ENCODE measurements at places on chromosomes 2 and 18. TPM values are rescaled to one million over a fixed set of nuclear protein-coding genes. Genes with fewer than 3 reads are reported as not detected.

Gene DSC2
- total RNA-seq = 0.07 TPM

Gene APCDD1
- 8.2 TPM for total RNA-seq

Gene DSC3
- 0.46 TPM for total RNA-seq

Gene KCNS3
- 0.78 TPM for total RNA-seq

Gene TLX2
- not detected for total RNA-seq

Gene ANKRD12
- 40.9 TPM for total RNA-seq

Gene PIEZO2
- 5.3 TPM for total RNA-seq

Gene ATP5MC3
- 62.0 TPM for total RNA-seq

Gene IGFBP2
- total RNA-seq = 731 TPM

Gene PARD3B
- 13.6 TPM for total RNA-seq

Gene MEP1B
- not detected for total RNA-seq

Gene GNAL
- 0.20 TPM for total RNA-seq

Gene SERPINB10
- not detected for total RNA-seq

Gene OR6B2
- total RNA-seq = not detected

Gene ERBB4
- total RNA-seq = 2.6 TPM

Gene GALNT5
- 146 TPM for total RNA-seq

Gene EMILIN2
- 3.4 TPM for total RNA-seq

Gene IL36RN
- total RNA-seq = not detected

Gene FOSL2
- total RNA-seq = 84.3 TPM

Gene DSG3
- total RNA-seq = under 0.01 TPM

Gene EGR4
- total RNA-seq = not detected

Gene RTP5
- total RNA-seq = not detected

Gene SPATA3
- total RNA-seq = not detected

Gene COBLL1
- 16.1 TPM for total RNA-seq

Gene DSG1
- not detected for total RNA-seq

Gene NMS
- total RNA-seq = not detected

Gene FAM168B
- 98.4 TPM for total RNA-seq

Gene RIT2
- total RNA-seq = not detected

Measured in smooth muscle cell of the pulmonary artery (primary cell).